GM12878 (cell line): ENCODE measurements at places on chromosomes 4 and X. TPM values are rescaled to one million over a fixed set of nuclear protein-coding genes. Genes with fewer than 3 reads are reported as not detected.
A peak's percentile ranks its signal among the peaks of the same experiment; 100 is the strongest.

DNA sequence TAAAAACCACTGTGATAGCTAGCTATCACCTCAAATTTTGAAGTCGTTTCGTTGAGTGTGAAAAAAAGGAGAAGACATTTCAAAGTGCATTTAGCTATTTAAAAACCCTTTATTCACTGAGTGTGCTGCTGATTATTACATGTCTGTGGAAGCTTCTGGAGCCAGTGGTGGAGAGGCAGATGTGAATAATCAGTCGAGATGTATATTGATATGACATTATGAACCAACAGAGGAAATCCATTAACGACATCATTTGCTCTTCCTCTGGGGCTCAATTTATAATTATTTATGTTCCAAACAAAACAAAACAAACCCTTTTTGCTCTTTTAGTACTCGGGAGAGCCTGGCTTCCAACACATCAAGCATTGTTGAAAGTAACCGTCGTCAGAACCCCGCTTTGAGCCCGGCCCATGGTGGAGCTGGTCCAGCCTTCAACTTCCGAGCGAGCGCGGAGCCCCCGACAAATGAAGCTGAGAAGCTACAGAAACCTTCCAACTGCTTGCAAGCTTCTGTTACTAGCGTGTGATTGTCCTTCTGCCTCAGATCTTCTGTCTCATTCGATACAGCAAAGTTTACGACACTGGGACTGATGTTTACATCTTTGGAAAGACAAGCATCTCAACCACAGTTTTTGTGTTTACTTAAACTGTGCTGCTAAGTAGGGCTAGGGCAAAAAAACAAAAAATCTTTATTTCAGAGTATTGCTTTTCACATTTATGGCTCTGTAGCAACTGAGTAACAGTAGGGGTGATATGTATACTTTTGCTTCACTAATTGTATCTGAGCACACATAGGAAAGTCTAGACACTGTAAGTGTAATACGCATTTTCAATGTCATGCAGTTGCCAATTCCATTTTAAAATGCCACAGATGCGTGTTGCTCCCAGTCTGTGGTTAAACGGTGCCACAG, 111.9 kb downstream of the STOX2 start:
- DNase-seq = no peak
- H3K27me3 ChIP-seq = no peaks in the 10 kb centered on the region
- no peak overlapping the region for H3K4me3 ChIP-seq
- no peak overlapping the region for H3K27ac ChIP-seq
- no peaks in the 10 kb centered on the region for H3K36me3 ChIP-seq

DNA sequence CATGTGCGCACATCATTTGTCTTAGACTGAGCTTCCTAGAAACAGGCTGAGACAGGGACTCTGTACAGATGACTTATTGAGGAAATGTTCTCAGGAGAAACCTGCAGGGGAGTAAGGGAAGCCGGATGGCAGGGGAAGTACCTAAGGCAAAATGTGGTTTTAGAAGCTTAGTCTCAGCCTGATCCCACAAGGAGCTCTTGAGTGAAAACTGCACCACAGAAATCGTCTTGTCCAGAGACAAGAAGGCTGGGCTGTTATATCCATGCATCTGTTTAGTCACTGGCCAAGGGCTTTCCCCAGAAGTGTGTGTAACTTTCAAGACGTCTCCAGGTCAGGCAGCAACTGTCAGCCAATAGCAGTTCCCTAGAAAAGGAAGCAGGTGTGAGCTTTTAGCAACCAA, 86.0 kb downstream of the FUNDC1 start:
- H3K27me3 ChIP-seq = no peaks in the 10 kb centered on the region
- H3K4me1 ChIP-seq = no peaks in the 10 kb centered on the region
- no peak overlapping the region for H3K27ac ChIP-seq
- H3K4me3 ChIP-seq = no peak overlapping the region
- no peak for DNase-seq

DNA sequence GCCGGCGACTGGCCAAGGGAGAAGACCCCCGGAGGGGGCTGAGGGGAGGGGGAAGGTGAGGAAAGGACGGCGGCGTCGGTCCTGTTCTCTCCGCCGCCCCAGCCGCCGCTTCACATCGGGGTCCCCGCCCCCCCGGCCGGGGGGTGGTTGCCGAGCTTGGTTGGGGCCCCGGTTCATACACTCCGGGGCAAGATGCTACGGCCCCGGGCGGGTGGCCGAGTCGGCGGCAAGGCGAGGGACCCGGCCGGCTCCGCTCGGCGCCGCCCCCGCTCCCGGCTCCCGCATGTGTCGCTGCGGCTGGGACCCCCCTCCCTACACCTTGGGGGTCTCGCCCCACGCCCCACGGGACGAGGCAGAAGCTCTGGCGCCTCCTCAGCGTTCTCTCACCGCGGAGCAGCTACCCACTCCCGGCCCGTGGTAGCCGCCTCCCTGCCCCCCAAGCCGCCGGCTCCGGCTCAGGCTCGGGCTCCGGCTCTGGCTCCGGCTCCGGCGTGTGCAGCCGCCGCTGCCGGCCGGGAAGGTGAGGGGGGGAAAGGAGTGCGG, 461 bp downstream of the FBXW7 start:
- peak overlapping the region; percentile 86 for H3K27ac ChIP-seq
- DNase-seq = no peak
- peaks cover 23% of the 10 kb centered on the region for H3K4me1 ChIP-seq
- H3K27me3 ChIP-seq = no peaks in the 10 kb centered on the region
- H3K36me3 ChIP-seq = no peaks in the 10 kb centered on the region

DNA sequence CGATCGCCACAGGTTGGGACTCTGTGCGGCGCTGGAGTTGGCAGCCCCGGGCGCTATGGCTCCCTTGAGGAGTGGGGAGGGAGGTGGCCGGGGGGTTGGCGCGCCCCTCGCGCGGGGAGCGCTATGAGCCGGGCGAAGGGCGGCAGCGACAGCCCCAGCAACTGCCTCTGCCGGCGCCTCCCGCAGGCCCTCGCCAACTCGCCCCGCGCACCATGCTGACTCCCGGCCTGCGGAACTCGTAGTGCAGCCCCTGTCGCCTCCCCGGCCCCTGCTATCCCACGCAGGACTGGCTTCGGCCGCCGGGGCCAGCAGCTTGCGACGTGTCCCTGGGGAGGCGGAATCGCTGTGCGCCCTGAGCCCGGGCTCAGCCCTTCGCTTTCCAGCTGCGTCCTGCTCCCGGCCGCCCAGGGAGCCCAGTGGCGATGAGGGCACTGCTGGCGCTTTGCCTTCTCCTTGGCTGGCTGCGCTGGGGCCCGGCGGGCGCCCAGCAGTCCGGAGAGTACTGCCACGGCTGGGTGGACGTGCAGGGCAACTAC, 415 bp downstream of the SHISA3 start:
- H3K4me1 ChIP-seq = peaks cover 13% of the 10 kb centered on the region
- DNase-seq = no peak
- H3K27me3 ChIP-seq = peaks cover 10% of the 10 kb centered on the region
- no peaks in the 10 kb centered on the region for H3K36me3 ChIP-seq
- no peak overlapping the region for H3K27ac ChIP-seq

- no peak overlapping the region for H3K4me3 ChIP-seq
- no peaks in the 10 kb centered on the region for H3K27me3 ChIP-seq
- H3K36me3 ChIP-seq = no peaks in the 10 kb centered on the region
- H3K27ac ChIP-seq = no peak overlapping the region
Measured at GRCh38 chrX:119343856-119344255, 55.3 kb upstream of the SLC25A43 start.

DNA sequence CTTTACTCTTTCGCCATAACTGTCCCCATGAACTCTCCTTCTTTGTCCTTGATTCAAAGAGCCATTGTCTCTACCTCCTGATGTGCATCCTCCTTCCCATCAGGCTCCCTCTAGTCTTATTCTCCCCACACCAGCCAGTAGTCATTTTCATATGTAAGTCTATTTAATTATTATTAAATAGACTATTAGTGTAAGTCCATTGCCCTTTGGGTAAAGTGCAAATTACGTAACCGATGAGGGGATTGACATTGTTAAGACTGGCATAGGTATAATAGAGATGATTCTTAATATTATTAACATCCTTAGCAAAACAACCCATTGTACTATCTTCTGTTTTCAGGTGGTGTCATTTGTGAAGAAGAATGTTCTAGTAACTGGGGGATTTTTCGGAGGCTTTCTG, 16.7 kb downstream of the CMC4 start:
- H3K27me3 ChIP-seq = no peaks in the 10 kb centered on the region
- no peak overlapping the region for H3K27ac ChIP-seq
- no peaks in the 10 kb centered on the region; the same call in 1 of the 2 replicates for H3K36me3 ChIP-seq

- H3K36me3 ChIP-seq = no peaks in the 10 kb centered on the region
- no peak overlapping the region for H3K27ac ChIP-seq
- H3K4me1 ChIP-seq = no peaks in the 10 kb centered on the region
- H3K27me3 ChIP-seq = no peaks in the 10 kb centered on the region
- no peak for DNase-seq
Measured at GRCh38 chrX:48496660-48497059, 12.1 kb upstream of the PORCN start.

DNA sequence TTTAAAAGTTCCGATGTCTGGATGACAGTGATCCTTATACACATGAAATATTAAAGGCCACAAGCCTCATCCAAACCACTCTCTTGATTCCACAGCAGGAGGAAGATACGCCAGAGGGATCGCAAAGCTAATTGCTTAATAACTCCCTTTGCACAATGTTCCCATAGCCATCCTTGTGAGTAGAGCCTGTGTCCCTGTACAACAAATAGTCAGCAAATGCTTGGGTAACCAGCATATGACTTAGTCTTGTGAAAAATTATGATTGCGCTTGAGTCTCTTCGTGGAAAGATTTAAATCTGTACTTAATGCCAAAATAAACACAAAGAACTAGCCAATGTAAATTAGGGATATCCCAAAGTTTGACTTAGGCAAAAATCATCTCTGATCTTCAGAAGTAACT, 31.5 kb downstream of the SLC9A7 start:
- H3K4me1 ChIP-seq = peaks cover 6% of the 10 kb centered on the region
- no peaks in the 10 kb centered on the region for H3K27me3 ChIP-seq
- DNase-seq = no peak
- H3K27ac ChIP-seq = no peak overlapping the region

DNA sequence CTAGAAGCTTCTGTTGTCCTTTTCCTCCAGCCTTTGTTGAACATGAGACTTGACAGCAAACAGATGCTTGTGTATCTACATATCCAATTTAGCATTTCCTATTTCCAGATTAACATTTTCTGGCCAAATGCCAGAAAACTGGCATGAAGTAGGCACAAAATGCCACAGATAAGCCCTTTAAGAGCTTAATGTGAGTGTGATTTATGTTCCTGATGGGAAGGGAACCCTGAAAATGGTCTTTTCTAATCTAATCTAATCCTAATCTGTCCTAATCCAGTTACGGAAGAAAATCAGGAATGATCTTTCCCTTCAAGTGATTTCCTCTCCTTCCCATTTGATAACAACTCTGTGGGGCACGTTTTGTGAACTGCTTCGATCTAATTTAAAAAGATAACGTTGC, 133.0 kb upstream of the C1QTNF7 start:
- no peak overlapping the region for H3K27ac ChIP-seq
- no peaks in the 10 kb centered on the region for H3K36me3 ChIP-seq
- H3K27me3 ChIP-seq = no peaks in the 10 kb centered on the region
- H3K4me1 ChIP-seq = no peaks in the 10 kb centered on the region

- no peak overlapping the region for H3K4me3 ChIP-seq
- no peaks in the 10 kb centered on the region for H3K36me3 ChIP-seq
- H3K4me1 ChIP-seq = no peaks in the 10 kb centered on the region
- no peak overlapping the region for H3K27ac ChIP-seq
- no peak for DNase-seq
- H3K27me3 ChIP-seq = no peaks in the 10 kb centered on the region
Measured at GRCh38 chr4:119655111-119655837, 26.7 kb upstream of the PDE5A start.

GRCh38 chr4:177667687-177668086, 225.4 kb upstream of the AGA start:
- DNase-seq = no peak
- no peak overlapping the region for H3K27ac ChIP-seq
- no peaks in the 10 kb centered on the region for H3K27me3 ChIP-seq
- no peaks in the 10 kb centered on the region for H3K36me3 ChIP-seq

TMEM156 gene
- 18.4 and 20.8 TPM in 2 replicates for total RNA-seq

CHST7 gene
- 8.9 and 9.3 TPM in 2 replicates for total RNA-seq

NR3C2 gene
- total RNA-seq = 0.05 and 0.10 TPM in 2 replicates

ARSJ gene
- total RNA-seq = not detected in 2 replicates

RHOXF2 gene
- total RNA-seq = 0.08 TPM in 1 of 2 replicates, not detected in the other

PRR32 gene
- not detected in 2 replicates for total RNA-seq
